NCI-H446 treated with DMSO at 0.1 percent for 48 hours (cell line): ENCODE measurements at places on chromosomes 3 and 15.

- no peak for DNase-seq
These were observed 303.8 kb upstream of the NECTIN3 start for GRCh38 chr3:110767838-110768237.

GRCh38 chr3:81302045-81302444, 459.4 kb downstream of the GBE1 start:
- DNase-seq, result peak; percentile 55

DNA sequence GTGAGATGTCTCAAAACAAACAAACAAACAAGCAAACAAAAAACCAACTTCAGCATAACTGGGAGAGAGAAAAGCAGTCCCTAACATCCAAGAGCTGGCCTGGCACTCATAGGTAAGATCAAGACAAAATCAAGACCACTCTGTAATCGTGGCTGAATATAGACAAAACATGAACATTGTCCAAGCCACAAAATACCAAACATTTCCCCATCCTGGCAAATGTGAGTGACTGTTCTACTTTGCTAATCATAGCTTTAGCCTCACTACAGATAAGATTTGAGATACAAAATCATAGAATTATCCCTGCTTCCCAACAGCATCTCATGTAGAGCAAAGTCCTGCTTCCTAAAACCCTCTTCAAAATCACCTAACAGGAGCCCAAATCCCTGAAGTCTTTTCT, 116.7 kb upstream of the PRTG start:
- DNase-seq, result no peak

DNA sequence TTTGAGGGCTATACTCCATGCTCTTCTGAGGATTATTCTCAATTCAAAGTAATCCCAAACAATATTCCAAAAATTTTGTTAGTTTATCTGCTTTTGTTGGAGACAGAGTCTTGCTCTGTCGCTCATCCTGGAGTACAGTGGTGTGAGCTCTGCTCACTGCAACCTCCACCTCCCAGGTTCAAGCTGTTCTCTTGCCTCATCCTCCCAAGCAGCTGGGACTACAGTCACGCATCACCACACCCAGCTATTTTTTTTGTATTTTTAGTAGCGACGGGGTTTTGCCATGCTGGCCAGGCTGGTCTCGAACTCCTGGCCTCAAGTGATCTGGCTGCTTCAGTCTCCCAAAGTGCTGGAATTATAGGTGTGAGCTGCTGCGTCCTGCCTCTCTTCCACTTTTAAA, 39.1 kb downstream of the MEF2A start:
- DNase-seq, result no peak

DNA sequence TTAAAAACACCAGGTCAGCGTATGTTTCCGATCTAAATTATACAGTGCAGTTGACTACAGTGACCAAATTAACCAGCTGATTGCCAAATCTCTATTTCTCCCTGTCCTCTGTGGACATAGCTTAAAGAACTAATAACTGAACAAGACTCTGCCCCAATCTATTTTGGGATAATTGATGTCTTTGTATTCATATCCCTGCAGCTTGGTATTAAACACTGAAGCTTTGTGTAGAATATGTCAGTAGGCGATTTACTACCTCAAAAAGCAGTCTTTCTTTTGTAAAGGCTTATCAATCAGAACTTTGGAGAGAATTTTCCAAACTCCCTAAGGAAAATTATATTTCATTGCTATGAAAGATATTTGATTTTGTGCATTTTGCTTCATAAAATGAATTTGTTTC, 258.2 kb downstream of the SOX2 start:
- DNase-seq, result no peak

GRCh38 chr3:16741890-16742289, 136.7 kb upstream of the DAZL start:
- no peak for DNase-seq

- no peak for DNase-seq
These were observed 137.7 kb upstream of the RASGRP1 start for GRCh38 chr15:38702178-38702912.

GRCh38 chr3:156978481-156978961, 152.4 kb downstream of the LEKR1 start:
- DNase-seq, result no peak

GRCh38 chr15:73750438-73750837, 2.7 kb downstream of the INSYN1 start:
- DNase-seq, result no peak

DNA sequence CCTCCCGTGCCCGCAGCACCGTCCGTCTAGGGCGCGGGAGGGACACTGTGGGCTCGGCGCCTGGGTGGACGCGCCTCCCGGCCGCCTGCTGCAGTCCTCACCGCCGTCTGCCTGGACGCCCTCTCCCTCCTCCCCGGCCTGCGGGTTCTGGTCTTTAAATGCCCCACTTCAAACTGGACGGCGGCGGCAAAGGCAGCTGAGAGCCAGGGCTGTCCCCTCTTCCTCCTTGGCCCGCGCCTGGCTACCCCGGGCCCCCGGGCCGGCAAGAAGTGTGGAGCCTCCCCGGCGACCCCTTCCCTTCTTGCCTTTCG, 426 bp downstream of the CBLB start:
- DNase-seq, result no peak

DNA sequence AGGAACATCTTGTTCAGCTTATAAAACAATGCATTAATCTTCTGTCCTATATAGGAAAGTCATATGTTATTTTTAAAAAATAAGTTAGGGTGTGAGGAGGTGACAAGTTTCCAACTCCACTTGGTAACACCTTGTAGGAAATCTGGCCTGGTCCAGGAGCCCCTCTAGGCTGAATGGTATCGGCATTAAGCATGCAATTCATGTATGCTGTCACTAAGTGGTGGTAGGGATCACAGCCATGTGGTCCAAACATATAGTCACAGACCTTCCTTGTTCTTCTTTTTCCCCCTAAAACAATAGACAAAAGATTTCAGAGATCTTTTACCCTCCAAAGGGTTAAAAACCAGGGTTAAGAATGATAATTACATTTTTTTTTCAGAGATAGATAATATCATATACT, 4.2 kb upstream of the APBA2 start:
- DNase-seq, result no peak

- DNase-seq, result no peak
These were observed 365.5 kb downstream of the GRM7 start for GRCh38 chr3:7226393-7226792.

DNA sequence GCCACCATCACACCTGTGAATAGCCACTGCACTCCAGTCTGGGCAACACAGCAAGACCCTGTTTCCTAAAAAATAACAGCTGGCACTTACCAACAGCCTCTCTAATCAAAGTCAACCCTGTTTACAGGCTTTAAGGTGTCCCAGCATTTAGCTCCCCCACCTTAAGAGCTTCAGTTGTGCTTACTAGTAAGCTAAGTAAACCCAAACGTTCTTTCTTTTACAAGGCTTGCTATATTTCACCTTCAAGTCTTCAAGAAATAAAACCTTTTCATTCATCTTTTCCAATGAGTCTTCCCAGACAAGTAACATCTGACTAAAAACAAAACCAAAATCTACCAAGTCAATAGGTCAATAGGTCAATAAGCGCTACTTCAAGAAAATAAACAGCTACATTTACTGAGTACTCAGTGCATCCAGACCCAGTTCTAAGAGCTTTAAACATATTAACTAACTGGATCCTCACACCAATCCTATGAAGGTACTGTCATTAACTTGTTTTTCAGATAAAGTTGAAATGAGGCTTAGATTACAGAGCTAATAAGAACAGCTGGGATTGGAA, 62.4 kb downstream of the PBRM1 start:
- no peak for DNase-seq

- DNase-seq, result no peak
These were observed 319.9 kb upstream of the GRM7 start for GRCh38 chr3:6540981-6541380.

DNA sequence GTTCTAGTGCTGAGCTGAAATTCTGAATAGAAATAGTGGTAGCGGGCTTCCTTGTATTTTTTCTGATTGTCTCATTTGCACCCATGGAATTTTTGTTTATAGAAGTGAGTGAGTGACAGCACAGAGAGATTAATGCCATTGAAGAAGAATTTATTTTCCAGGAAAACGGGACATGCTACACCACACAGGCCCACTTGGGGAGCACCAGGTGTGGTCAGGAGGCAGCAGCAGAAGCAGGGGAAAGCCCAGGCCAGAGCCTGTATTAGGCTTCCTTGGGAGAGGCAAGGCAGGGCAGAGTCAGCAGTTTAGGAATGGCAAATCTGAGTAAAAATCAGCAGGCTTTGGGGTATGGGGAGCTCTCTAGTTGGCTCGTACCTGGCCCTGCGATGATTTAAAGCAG, 88.4 kb upstream of the ATP11B start:
- no peak for DNase-seq

DNA sequence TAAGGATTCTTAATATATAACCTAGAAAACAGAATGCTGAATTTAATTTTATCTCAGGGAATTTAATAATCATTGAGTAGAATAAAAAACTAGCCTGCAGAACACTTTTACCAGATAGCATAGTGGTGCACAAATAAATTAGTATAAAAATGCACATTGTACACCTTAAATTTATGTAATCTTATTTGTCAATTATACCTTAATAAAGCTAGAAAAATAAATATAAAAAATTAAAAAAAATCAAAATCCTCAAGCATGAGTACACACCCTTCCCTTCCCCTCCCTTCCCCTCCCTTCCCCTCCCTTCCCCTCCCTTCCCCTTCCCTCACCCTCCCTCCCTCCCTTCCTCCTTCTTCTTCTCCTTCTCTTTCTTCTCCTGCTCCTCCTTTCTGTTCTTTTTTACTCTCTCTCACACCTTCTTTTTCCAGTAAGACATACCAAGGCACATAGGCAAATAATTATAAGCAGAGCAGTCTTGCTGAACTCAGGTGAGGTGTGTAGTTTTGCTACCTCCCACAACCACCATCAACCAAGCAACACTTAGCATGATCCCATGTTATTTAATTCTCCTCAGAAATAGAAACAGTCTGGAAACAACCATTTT, 1395.0 kb downstream of the ZPLD1 start:
- no peak for DNase-seq

- DNase-seq, result no peak
These were observed 12.3 kb downstream of the ETFA start for GRCh38 chr15:76298986-76299385.

DNA sequence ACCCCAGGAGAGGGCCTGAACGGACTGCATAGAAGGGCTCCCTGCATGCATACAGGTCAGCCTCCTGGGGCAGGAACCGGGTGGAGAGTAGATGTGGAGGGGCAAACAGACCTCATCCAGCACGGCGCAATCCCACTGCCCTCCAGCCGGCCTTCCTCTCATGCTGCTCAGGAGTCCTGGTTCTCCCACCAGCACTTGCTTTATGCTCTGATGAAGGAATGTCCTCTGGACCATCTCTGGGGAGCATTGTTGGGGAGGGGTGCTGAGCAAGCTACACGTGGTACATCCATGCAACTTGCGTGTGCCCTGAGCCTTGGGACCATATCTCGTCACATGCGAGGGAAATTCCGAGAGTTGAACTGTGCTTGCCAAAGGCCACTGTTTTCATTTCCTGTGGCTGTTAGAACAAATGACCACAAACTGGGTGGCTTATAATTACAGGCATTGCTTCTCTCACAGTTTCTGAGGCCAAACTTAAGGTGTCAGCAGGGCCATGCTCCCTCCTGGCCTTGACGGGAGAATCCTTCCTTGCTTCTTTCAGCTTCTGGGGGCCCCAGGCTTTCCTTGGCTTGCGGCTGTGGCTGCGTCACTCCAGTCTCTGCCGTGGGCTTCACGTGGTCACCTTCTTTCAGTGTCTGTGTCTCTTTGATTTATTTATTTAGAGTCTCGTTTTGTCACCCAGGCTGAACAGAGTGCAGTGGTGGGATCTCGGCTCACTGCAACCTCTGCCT, 12.2 kb downstream of the SELENOS start:
- DNase-seq, result no peak
